Muscle of leg (tissue), 16 donors: ENCODE measurements at places on chromosomes 6 and 20. TPM values are rescaled to one million over a fixed set of nuclear protein-coding genes. Genes with fewer than 3 reads are reported as not detected.

DNA sequence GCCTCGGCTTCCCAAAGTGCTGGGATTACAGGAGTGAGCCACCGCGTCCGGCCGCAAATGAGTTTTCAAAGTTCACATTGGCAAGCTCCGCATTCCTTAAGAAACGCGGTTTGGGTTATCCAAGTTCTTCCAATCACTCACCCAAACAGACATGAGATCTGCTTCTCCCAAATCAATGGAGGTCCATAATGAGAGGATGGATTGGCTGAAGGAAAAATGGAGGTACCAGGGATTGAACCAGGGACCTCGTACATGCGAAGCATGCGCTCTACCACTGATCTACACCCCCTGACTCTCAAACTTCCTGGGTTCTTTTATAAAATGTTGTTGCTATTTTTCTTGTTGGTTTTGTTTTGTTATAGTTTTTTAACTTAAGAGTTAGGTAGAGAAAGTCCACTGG is 170.0 kb downstream of the GPX5 start:
- no peaks in the 10 kb centered on the region for H3K36me3 ChIP-seq
- no peaks in the 10 kb centered on the region for H3K4me1 ChIP-seq
- H3K4me3 ChIP-seq: no peak overlapping the region
- H3K27me3 ChIP-seq: peaks cover 56% of the 10 kb centered on the region

GRCh38 chr6:90976341-90976740 is 389.5 kb upstream of the MAP3K7 start:
- H3K4me3 ChIP-seq: no peak overlapping the region
- H3K27ac ChIP-seq: no peak overlapping the region

DNA sequence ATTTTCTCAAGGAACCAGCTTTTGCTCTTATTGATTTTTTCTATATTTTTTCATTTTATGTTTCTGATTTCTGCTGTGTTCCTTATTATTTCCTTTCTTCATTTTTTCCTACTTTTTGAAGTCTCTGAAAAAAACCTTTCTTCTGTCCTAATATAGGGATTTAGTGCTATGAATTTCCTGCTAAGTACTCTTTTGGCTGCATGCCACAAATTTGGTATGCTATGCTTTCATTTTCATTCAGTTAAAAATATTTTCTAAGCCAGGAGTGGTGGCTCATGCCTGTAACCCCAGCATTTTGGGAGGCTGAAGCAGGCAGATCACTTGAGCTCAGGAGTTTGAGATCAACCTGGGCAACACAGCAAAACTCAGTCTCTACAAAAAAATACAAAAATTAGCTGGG is 30.6 kb downstream of the SIRPD start:
- no peaks in the 10 kb centered on the region for H3K36me3 ChIP-seq
- H3K4me1 ChIP-seq: no peaks in the 10 kb centered on the region
- no peaks in the 10 kb centered on the region for H3K27me3 ChIP-seq
- H3K27ac ChIP-seq: no peak overlapping the region

- peak overlapping the region; percentile 61 for H3K4me3 ChIP-seq
- H3K4me1 ChIP-seq: peaks cover 36% of the 10 kb centered on the region
- no peak for DNase-seq
- peaks cover 20% of the 10 kb centered on the region for H3K36me3 ChIP-seq
- peak overlapping the region; percentile 94 for H3K27ac ChIP-seq
Observed at GRCh38 chr20:45834797-45835161, 1.2 kb downstream of the SNX21 start.

- no peak overlapping the region for H3K4me3 ChIP-seq
- no peak overlapping the region for H3K27ac ChIP-seq
- DNase-seq: no peak
- no peaks in the 10 kb centered on the region for H3K27me3 ChIP-seq
Observed at GRCh38 chr6:88708197-88708744, 255.1 kb downstream of the RNGTT start.

- H3K36me3 ChIP-seq: no peaks in the 10 kb centered on the region
- no peaks in the 10 kb centered on the region for H3K27me3 ChIP-seq
- H3K27ac ChIP-seq: no peak overlapping the region
- no peaks in the 10 kb centered on the region for H3K4me1 ChIP-seq
Observed at GRCh38 chr6:116217069-116217468, 36.8 kb downstream of the TSPYL4 start.

DNA sequence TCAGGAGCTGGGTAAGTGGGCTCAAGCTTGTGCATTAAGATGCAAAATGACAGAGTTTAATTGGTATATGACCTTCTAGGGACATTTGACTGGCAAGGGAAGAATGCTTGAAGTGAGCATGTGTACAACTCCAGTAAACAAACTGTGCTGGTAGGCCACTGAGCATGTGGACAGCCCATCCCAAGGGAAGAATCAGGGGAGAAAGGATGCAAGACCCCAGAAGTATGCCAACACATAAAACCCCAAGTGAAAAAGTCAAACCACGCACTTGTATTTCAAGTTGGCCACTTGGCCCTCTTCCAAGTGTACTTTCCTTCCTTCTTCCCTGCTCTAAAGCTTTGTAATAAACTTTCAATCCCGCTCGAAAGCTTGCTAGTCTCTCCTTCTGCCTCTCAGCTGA is 10.4 kb upstream of the THBD start:
- H3K27me3 ChIP-seq: no peaks in the 10 kb centered on the region
- DNase-seq: peak; percentile 48
- H3K4me1 ChIP-seq: peaks cover 41% of the 10 kb centered on the region
- no peak overlapping the region for H3K27ac ChIP-seq

DNA sequence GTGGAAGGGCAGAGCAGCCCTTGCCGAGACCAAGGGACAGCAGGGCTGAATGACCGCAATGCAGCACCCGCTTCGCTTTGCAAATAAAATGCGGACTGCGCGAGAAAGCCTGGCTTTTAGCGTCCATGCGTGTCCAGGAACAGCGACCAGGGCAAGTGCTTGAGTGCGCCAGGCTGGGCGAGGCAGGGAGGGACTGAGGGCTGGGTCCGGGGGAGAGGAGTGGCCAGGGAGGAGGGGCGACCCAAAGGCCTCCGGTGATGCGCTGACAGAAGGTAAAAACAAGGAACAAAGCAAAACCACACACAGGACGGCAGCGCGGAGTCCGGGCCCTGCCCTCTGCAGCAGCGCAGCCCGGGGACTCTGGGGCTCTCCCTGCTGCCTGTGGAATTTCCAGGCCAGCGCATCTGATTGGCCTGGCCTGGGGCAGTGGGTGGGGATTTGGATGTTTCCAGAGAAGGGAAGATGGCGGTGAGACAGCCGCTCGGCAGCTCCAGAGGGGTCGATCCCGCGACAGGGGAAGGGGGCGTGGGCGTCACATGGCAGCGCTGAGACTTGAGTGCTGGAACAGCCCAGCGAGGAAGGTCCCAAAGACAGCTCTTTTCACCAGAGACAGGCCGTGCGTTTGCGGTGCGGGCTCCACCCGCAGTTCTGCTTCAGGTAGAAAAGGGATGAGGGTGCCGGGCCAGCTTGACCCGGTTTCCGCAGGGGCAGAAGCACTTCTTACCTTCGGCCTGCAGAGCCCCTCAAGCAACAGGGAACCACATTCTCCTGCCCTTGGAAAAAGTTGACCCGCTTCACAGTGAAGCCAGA is 51.8 kb downstream of the SSR1 start:
- no peaks in the 10 kb centered on the region for H3K27me3 ChIP-seq
- DNase-seq: peak; percentile 95
- H3K36me3 ChIP-seq: no peaks in the 10 kb centered on the region
- H3K27ac ChIP-seq: peak overlapping the region; percentile 86

GRCh38 chr6:81981812-81982211 is 229.3 kb upstream of the TENT5A start:
- DNase-seq: no peak
- H3K36me3 ChIP-seq: no peaks in the 10 kb centered on the region
- H3K4me3 ChIP-seq: no peak overlapping the region
- H3K4me1 ChIP-seq: no peaks in the 10 kb centered on the region

DNA sequence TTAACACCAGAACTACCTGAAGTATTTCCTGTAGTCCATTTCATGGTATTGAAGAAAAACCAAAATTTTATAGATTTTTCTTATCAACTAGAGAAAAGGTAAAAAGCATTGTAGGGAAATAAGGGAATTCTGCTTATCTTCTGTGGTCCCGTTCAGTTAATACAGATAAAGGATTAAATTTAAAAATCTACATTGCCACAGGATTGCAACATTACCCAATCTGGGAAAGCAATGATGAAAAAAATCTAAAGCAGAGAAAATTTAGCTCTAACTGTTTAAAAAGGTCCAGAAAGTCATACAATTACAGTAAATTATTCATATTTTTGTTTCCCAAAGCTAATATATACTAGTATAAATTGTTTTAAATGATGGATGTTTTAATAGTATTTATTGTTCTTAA is 18.0 kb downstream of the POLH start:
- H3K27me3 ChIP-seq: no peaks in the 10 kb centered on the region
- peaks cover 12% of the 10 kb centered on the region for H3K36me3 ChIP-seq
- no peak overlapping the region for H3K27ac ChIP-seq
- DNase-seq: no peak

DNA sequence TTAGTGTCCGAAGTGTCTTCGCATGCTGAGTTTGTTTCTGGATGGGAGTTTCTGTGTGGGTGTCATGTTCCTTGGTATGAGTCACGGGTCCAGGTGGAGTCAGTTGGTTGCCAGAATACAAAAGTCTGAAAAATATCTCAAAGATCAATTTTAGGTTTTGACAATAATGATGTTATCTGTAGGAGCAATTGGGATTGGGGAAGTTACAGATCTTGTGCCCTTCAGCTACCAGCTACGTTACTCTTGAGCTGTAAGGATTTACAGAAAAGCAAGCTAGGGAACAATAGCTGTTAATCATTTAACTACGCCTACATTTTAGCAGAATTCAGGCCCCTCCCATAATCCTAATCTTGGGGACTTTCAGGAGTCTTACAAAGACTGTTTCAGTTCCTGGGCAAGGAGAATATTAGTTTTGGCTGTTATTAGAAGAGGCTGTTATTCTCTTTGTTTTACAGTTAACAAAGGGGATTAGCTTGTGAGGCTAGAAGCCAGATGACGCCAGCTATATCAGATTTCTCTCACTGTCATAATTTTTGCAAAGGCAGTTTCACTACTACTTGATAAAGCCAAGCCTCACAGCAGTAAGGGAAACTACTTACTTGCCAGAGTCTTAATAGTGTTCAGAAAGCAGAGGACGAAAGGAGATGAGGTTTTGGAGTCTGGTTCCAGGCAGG is 15.4 kb upstream of the SLC22A16 start:
- no peaks in the 10 kb centered on the region for H3K36me3 ChIP-seq
- no peaks in the 10 kb centered on the region for H3K27me3 ChIP-seq
- H3K4me1 ChIP-seq: peaks cover 3% of the 10 kb centered on the region
- no peak overlapping the region for H3K27ac ChIP-seq
- peak; percentile 62 for DNase-seq
- no peak overlapping the region for H3K4me3 ChIP-seq

GRCh38 chr6:34985236-34985635 is 96.2 kb downstream of the ANKS1A start:
- peaks cover 40% of the 10 kb centered on the region for H3K36me3 ChIP-seq
- H3K4me3 ChIP-seq: no peak overlapping the region
- H3K4me1 ChIP-seq: peaks cover 2% of the 10 kb centered on the region

GRCh38 chr20:63087872-63088680 is 81.3 kb upstream of the BHLHE23 start:
- peaks cover 12% of the 10 kb centered on the region for H3K27me3 ChIP-seq
- no peak overlapping the region for H3K27ac ChIP-seq
- no peak overlapping the region for H3K4me3 ChIP-seq
- H3K4me1 ChIP-seq: no peaks in the 10 kb centered on the region
- no peak for DNase-seq
- H3K36me3 ChIP-seq: no peaks in the 10 kb centered on the region

GRCh38 chr6:10383331-10384090 is 31.4 kb downstream of the TFAP2A start:
- H3K27ac ChIP-seq: no peak overlapping the region
- H3K27me3 ChIP-seq: peaks cover 87% of the 10 kb centered on the region
- H3K4me3 ChIP-seq: no peak overlapping the region

DNA sequence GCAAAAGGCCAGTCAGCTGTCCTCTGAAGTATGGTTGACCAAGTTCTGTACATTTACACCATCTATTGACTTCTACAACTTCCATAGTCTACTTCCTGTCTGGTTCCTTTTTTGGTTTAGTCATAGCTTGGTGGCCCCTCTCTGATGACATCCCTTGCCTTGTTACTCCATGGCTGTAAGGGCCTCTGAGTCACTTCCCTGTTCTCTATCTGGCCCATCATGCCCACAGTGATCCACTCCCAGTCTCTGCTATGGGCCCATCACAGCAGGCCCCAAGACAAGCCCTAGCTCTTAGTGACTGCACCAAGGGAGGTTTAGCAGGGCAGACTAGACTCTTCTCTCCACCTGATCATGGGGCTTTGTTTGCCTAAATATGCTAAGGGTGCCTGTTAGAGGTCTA is 441.6 kb downstream of the HACE1 start:
- no peaks in the 10 kb centered on the region for H3K36me3 ChIP-seq
- H3K4me1 ChIP-seq: no peaks in the 10 kb centered on the region
- no peak for DNase-seq
- no peak overlapping the region for H3K27ac ChIP-seq
- H3K27me3 ChIP-seq: no peaks in the 10 kb centered on the region
- H3K4me3 ChIP-seq: no peak overlapping the region

DNA sequence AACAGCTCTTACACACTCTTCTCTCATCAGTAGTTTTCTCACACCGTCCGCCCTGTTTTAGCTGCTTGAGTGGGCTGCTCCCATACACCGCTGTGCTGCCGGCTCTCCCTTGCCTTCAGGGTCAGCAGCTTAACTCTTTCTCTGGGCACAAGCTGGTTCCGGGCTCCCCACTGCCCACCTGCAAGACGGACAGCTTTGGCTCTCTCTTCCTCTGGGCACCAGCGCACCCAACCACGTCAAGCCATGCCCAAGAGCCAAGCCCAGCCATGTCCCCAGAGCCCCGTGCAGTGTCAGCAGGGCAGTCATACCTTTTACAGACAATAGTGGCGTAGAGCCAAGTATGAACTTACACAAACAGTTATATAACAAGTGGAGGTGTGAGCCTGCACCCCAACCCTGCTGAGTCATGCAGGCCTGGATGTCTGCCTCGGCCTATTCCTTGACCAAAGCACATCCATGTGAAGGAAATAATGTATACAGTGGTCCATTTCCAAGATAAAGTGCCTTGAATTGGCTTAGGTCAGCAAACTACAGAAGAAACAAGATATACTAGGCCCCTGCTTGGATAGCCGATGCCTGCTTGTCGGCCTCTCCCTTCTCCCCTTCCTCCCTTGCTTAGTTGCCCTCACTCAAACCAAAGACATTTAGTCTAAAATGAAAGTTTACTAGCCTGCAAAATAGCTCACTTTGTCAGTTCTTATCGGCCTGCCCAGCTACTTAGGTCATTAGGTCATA is 89.3 kb downstream of the JPH2 start:
- H3K27ac ChIP-seq: no peak overlapping the region
- peaks cover under 1% of the 10 kb centered on the region for H3K4me1 ChIP-seq
- H3K4me3 ChIP-seq: no peak overlapping the region
- no peak for DNase-seq

Gene ZC3H12D
- polyA plus RNA-seq: 0.11 TPM

Gene SGK2
- polyA plus RNA-seq: 0.79 TPM

Gene TAAR2
- polyA plus RNA-seq: not detected

Gene POU5F1
- polyA plus RNA-seq: 0.29 TPM

Gene WFDC5
- polyA plus RNA-seq: not detected

Gene DDX43
- 0.23 TPM for polyA plus RNA-seq

Gene ANKEF1
- 1.1 TPM for polyA plus RNA-seq

Gene IL17A
- not detected for polyA plus RNA-seq

Gene CENPQ
- 9.3 TPM for polyA plus RNA-seq

Gene ADGRF5
- 24.6 TPM for polyA plus RNA-seq

Gene TOX2
- 5.7 TPM for polyA plus RNA-seq

Gene PGC
- polyA plus RNA-seq: not detected

Gene RPP40
- polyA plus RNA-seq: 13.6 TPM

Gene ITPR3
- 8.0 TPM for polyA plus RNA-seq
